ENCODE measurements at places on chromosomes 6 and 20.

GRCh38 chr6:55276745-55277530 lies 50.3 kb upstream of the GFRAL start:
- peak; percentile 73 for DNase-seq

- peak; percentile 38 for DNase-seq
Measured at GRCh38 chr6:1143655-1144054, 168.2 kb upstream of the FOXQ1 start.

DNA sequence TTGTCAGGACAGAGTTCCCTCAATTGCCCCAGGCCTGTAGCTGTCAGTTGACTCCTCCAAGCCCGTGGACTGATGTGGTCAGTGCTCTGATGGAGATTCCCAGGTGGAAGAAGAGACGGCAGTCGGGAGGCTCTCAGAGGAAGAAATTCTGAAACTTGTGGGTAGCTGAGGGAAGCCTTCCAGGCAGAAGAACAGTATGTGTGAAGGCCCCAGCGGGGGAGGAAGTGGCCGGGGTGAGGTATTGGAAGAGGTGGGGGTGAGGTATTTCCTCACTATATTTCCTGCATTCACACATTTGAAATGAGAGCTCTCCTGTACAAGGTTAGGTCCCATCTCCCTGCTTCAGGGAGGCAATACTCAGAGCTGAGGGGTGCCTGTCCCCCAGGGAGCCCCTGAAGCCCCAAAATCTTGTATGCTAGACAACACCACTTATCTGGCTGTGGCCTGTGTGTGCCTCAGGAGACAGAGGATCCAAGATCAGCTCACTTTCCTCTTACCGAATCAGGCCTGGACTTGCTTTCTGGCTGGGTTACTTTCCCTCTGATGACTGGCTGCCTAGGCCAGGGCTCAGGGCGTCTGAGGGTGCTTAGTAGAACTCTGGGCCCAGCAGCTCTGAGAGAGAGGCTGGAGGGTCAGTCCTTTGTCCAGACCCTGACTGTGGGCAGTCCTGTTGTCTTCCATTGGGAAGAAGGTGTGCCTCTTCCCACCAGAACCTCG lies 49.3 kb upstream of the MYL9 start:
- DNase-seq = peak; percentile 67

GRCh38 chr20:37285664-37286374 lies 3.6 kb upstream of the MANBAL start:
- no peak for DNase-seq

GRCh38 chr6:72553531-72554511 lies 68.0 kb upstream of the KCNQ5 start:
- DNase-seq = peak; percentile 97

DNA sequence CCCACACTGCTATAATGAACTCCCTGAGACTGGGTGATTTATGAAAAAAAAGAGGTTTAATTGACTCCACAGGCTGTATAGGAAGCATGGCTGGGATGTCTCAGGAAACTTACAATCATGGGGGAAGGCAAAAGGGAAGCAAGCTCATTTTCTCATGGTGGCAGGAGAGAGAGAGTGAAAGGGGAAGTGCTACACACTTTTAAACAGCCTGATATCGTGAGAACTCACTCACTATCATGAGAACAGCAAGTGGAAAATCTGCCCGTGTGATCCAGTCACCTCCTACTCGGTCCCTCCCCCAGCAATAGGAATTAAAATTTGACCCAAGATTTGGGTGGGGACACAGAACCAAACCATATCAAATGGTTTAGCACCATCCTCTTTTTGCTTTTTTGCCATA lies 116.6 kb upstream of the CEP162 start:
- DNase-seq = no peak

DNA sequence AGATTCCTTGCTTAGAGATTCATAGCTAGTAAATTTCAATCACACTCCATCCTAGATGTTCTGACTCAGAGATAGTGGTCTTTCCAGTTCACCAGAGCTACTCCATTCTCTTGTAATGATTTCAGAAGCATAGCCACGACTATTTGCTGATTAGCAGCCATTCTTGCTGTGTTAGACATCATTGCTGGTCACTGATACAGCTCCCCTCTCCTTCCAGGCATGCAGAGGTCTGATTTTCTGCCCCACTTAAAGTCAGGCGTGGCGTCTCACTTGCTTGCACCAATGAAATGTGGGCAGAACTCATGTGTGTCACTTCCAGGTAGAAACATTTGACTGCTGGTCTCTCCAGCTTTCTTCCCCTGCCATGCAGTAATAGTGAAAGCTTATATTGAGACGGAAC lies 168.9 kb upstream of the JARID2 start:
- DNase-seq = no peak

- peak; percentile 1 for DNase-seq
Measured at GRCh38 chr6:83708546-83708969, 343 bp downstream of the SNAP91 start.

DNA sequence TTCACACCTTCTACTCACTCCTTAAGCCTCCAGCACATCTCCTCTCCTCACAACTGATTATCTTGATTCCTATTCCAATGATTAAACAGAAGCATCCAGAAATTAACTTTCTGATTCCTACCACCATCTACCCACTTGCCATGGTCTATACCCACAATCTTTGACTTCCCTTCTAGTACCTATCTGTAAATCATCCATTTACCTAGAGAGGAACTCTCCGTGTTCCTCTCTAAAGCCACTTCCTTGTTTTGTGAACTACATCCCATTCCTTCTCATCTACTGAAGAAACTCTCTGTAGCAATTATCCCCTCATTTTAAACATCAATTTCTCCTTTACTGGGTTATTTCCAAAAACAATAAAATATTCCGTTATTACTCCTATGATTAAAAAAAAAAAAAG lies 167.3 kb downstream of the ARHGAP18 start:
- DNase-seq = no peak

DNA sequence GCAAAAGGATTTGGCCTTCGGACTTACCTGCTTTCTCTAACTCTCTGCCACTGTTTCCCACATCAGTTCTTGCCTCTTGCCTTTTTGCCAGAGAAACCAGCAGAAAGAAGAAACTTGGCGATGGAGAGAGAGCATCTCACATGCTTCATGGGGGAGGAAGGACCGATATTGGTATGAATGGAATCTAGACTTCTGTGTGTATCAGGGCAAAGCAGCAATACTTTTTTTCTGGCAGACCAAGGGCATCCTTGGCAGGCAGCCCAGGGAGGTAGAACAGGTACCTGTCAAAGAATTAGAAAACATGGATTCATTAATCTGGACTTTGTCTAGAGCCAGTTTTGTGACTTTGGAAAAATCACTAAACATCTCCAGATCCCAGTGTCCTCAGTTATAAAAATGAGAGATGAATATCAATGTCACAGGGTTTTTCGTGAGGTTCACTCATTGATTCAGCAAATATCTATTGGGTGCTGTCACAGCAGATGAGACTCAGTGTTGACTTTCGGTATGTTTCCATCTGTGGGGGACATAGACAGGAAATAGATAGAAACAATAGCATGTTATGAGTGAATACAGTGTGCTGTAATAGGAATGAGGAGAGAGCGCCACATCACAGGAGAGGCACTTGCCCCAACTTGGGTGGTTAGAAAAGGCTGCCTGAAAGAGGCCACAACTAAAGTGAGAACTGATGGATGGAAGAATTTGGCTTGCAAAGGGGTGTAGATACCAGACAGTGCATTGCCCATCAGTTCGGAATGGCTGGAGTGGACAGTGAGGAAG lies 114.1 kb downstream of the CD83 start:
- peak; percentile 34 for DNase-seq

- DNase-seq = peak; percentile 98
Measured at GRCh38 chr6:135358251-135358821, 139.2 kb downstream of the AHI1 start.

GRCh38 chr6:44540881-44541280 lies 153.4 kb downstream of the CDC5L start:
- DNase-seq = no peak

GRCh38 chr20:9144643-9145042 lies 75.8 kb downstream of the PLCB4 start:
- DNase-seq = no peak
